ENCODE measurements at places on chromosomes 3 and 15.
A peak's percentile ranks its signal among the peaks of the same experiment; 100 is the strongest.

DNA sequence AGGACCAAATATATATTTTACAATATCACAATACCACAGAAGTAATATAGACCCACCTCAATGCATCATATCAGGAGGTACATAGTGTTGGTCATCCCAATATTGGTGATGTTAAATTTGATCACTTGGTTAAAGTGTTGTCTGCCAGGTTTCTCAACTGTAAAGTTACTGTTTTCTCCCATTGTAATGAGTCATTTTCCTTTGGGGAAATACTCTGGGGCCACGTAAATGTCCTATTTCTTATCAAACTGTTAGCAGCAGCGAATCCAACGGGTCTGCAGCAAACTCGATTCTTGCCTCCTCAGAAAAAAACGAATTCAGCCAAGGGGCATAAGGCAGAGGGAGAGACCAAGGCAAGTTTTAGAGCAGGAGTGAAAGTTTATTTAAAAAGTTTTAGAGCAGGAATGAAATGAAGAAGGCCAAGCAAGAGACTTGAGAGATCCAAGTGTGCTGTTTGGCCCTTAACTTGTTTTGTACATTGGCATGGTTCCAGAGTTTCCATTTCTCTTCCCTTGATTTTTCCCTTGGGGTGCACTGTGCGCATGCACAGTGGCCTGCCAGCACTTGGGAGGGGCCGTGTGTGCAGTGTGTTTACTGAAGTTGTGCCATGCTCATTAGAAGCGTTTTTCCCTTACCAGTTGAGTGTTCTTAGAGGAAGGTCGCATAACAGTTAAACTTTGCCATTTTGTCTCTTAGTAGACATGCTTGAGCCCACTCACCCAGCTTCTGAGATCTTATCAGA, 512.5 kb downstream of the AGBL1 start:
- no peak for DNase-seq

DNA sequence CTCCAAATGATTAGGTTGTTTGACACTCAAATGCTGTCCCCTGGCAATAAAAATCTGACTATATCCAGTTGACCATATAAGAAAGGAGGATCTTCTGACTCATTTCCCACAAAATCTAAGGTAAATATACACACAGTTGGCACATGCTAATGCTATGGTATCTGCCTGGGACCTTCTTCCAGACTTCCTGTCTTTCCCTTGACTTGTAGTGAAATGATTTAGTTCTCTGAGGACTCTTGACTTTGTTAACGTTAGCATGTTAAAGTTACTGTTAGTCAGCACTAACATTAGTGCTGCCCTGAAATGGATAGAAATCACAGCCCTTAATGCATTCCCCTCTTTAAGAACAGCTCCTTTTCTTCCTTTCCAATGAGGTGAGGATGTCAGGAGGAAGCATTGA, 124.3 kb upstream of the LSAMP start:
- DNase-seq = no peak

DNA sequence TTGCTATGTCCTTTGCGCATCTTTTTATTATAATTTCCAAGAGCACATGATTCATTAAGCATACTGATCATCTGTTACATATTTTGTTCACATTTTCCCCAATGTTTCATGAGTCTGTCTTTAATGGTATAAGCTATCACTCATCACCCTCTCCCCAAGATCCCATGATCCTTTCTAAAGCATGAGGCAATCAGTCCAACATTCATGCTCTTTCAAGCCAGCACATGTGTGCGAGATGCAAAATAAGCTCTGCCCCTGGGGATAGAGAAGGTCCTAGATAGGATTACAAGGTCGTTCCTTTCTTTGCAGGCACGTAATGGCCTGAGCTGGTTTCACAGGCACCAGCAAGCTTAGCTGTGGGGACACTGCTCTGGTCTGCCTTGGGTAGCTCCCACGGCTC, 32.2 kb upstream of the B3GNT5 start:
- DNase-seq = no peak

DNA sequence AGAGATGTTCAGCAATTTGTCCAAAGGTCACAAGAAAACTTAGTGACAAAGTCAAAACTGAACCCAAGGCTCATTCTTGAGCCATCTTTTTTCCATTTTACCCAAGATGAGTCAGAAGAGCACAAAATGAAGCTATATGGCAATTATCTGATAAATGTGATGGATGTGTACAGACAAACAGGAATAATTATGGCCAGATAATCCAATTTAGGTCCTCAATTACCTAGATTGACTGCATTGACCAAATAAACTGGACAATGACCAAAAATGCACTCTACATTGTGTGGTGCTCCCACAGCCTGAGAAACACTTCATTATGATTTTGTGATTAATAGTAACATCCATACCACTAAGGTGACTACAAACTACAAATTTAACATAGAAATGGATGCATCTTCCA, 1105.8 kb downstream of the IGSF11 start:
- DNase-seq = no peak

GRCh38 chr3:126944089-126944965, 38.6 kb upstream of the PLXNA1 start:
- no peak for DNase-seq

DNA sequence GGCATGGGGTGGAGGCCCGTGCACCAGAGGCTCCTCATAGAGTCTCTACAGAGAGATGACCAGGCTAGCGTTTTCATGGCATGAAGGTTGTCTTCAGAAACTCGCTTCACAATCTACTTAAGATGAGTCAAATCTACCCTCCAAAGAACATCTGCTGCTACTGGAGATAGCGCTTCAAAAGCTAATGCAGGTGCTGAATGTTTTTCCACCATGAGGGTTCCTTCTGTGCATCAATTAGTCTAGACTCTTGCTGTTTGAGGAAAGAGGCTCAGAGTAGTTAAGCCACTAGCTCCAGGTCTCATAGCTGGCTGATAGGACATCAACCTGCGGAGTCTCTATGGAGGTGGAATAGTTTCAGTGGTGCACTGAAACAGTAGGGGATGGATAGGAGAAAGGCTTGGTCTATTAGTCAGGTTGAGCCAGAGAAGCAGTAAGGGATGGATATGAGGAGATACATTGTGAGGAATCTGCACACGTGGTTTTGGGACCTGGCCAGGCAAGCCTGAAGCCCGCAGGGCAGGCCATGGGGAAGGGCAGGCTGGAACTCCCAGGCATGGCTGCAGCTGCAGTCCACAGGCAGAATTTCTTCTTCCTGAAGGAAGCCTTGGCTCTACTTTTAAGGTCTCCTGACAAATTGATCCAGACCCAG, 117.5 kb downstream of the APBA2 start:
- DNase-seq = no peak

DNA sequence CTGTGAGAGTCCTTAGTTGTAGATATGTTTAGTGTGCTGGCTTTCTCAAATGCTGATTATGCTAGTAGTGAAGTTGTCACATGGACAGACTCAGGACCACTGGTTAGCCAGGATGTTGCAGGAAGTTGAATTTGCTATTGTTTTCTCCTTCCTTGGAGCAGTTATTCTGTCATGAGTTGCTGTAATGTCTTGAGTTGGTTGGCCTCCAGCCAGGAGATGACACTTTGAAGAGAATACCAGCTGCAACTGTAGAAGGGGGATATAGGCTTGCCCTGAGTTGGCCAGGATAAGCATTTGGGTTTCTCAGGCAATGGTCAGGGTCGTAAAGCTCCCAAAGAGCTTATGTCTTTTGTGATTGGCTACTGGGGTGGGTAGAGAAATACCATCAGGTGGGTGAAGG, 206.7 kb downstream of the ZNF621 start:
- DNase-seq = no peak

- no peak for DNase-seq
These were observed 9.8 kb upstream of the CLPX start for GRCh38 chr15:65194826-65195547.

DNA sequence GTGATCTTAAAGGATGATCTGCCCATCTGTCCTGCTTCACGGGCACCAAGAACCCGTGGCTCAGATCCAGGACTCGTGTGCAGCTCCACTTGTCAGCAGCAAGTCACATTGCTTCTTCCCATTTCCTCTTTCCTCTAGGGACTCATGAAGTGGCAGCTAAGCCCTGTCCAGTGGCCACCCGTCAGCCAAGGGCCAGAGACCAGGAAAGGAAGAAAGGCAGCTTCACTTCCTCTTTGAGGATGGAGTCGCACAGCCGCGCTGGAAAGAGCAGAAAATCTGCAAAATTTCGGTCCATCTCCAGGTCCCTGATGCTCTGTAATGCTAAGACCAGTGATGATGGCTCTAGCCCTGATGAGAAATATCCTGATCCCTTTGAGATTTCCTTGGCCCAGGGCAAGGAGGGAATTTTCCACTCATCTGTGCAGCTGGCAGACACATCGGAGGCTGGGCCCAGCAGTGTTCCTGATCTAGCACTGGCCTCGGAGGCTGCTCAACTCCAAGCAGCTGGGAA, 28.5 kb downstream of the IL16 start:
- no peak for DNase-seq

- no peak for DNase-seq
These were observed 26.3 kb downstream of the ARHGEF3 start for GRCh38 chr3:56775445-56775837.

GRCh38 chr3:52249683-52250082, 4.1 kb downstream of the PPM1M start:
- DNase-seq = no peak

GRCh38 chr3:39848365-39848764, 39.0 kb downstream of the MYRIP start:
- DNase-seq = no peak

DNA sequence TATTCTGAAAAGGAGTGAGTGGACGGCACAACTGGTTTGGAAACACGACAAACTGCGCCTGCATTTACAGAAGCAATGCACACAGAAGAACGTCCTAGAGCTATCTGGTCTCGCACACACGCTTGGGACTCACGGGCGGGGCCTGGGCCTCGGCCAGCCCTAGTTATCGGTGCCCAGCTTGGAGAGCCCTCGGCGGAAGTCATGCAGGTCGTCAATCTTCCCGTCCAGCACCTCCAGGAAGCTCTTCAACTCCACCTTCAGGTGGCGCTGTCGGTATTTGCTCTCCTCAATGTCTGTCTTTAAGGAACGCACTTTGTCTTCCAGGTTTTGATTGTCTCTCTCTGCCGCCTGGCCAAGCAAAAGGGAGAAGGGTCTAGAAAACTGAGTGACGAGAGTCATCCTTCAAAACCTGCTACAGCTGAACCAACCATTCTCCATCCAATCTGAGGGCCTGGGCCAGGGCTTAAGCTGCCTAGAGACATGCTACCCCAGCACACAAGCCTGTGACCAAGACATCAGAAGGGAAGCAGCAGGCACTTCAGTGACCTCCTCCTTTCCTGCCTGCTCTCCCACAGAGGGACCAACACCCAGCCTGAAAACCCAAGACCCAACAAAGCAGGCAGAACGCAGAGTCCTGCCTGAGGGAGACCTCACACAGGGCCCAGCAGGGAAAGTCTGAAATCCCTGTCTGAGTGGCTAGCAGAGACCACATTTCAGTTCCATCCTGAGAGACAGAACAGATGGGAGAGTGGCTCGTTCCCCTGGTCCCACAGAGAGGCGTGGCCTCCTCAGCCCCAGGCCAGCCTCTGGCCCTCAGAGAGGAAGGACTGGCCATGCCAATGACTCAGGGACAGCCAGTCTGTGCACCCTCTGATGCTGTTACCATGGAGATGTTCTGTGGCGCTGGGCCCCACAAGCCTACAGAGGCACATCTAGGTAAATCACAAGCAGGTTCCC, 40.4 kb downstream of the WHAMM start:
- peak; percentile 52 for DNase-seq

DNA sequence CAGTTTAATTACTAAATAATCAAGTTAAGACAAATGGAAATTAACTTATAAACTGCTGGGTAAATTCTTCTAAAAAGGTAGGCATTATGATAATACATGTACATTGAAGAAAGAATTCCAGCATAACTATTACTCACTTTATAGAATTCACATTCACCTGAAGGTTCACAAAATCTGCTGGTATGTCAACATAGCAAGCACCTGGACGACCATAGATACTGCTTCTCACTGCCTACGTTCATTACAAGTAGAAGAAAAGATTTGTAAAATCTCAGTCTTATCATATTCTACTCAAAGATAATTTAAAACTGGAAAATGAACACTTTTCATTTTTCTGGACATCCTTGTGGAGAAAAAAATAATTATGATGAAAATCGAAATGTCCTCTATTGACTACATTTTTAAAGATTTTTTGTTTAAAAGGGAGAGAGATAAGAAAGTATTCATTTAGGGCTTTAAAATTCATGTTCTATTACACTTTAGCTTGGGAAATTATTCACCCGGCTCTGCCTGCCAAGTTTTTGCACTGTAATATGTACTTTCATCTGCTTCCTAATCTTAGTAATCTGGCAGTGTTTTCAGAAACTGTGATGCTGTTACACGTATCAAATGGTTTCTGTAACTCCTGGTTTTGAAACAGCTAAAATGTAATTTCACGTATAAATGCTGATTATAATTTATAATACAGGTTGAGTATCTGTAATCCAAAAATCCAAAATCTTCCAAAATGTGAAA, 16.1 kb downstream of the HACL1 start:
- no peak for DNase-seq

DNA sequence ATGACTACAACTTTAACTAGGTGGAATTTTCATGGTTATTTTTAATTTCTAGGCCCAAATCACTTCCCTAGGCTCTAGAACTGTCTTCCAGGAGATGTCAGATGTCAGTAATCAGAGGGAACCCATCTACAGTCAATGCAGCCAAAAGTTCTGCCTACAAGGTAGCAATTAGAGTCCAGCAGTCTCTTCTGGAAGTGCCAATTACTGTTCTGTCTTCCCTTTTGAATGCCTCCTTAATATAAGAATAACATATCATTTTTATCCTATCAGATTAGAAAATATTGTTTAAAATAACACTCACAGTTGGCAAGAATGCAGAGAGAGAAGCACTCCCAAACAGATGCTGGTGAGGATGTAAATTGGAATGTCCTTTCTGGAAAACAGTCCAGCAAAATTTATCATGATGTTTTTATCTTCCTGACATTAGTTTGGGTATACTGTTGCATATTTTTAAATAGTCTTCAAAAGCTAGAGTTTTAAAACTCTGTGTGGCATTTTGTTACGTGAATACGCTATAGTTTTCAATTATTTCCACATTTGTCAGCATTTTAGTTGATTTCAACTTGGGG, 543.7 kb downstream of the FHIT start:
- no peak for DNase-seq

- DNase-seq = no peak
These were observed 172.7 kb downstream of the MEGF11 start for GRCh38 chr15:66080717-66081398.

DNA sequence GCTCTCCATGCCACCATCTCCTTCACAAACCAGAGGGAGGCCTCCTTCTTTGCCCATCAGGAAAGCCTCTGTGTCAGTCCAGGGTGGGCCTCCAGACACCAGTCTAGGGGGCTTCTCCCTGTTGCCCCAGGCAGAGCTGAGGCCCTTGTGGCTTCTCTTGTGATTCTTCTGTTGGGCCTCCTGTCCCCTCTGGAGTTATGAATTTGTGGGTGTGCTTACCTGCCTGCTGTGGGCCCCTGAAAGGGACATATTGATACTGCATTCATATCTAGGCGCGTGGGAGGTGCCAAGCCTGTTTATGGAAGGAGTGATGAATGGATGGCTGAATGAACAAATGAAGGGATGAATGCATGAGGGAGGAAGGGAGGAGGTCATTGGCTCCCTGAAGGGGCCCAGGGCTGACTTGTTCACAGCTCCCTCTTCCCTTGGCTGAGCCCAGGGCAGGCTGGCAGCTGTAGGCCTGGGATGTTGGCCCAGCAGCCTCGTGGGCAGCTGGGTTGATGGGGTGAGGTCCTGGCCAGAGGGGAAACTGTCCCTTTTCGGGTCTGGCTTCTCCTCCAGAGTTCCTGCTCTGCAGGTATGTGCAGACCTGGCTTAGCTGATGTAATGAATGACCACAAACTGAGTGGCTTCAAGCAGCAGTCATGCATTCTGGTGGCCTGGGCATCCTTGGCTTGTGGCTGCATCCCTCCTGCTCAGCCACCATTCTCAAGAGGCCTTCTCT, 195.4 kb downstream of the GOLGA6L6 start:
- DNase-seq = no peak

- DNase-seq = no peak
These were observed 29.6 kb downstream of the CX3CR1 start for GRCh38 chr3:39250116-39250747.

Measured in stimulated activated CD4-positive, alpha-beta T cell treated with anti-CD3 and anti-CD28 coated beads, TNF-alpha, amount 100 ng/mL, for 48 hours (primary cell).